Activated CD4-positive, alpha-beta T cell treated with anti-CD3 and anti-CD28 coated beads, Interleukin-2, Interleukin-6, amounts not matched to agents 100 ng/mL and 50 ng/mL, durations not matched to agents 16 hours and 8 hours (primary cell): ENCODE measurements at places on chromosomes 12 and 14.

DNA sequence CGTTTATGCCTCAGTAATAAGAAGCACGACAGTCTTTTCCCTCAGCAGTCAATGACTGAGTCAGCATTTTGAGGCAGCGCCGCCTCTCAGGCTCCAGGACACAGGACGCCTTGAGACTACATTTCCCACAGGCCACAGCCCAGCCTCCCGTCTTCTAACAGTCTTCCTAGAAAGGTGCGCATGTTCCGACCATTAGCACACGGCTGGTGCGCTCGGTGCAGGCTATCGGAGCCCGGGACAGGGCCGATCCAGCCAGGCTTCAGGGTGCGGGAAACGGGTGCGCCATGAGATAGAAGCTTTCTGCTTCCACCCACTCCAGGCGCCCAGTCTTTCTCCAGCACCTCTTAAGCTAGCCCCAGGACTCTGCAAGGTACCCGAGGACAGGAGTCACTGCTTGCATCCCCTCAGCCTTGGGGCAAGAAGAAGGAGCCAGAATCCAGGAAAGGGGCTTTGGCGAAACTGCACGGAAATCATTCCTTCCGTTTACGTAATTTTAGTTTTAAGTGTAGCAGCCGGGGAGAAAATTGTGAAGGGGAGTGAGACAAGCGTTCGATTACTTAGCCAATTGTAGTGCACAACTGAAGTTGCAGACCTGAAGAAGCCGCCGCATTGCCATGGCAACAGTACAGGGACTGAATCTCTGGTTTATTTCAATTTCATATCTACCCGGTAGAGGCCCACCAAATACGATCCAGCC is 54.0 kb downstream of the ZNF641 start:
- DNase-seq: peak; percentile 59

- no peak for DNase-seq
These were observed 56.7 kb downstream of the BCL11B start for GRCh38 chr14:99215277-99215676.

GRCh38 chr12:109810954-109811623 is 22.1 kb downstream of the TRPV4 start:
- no peak for DNase-seq

DNA sequence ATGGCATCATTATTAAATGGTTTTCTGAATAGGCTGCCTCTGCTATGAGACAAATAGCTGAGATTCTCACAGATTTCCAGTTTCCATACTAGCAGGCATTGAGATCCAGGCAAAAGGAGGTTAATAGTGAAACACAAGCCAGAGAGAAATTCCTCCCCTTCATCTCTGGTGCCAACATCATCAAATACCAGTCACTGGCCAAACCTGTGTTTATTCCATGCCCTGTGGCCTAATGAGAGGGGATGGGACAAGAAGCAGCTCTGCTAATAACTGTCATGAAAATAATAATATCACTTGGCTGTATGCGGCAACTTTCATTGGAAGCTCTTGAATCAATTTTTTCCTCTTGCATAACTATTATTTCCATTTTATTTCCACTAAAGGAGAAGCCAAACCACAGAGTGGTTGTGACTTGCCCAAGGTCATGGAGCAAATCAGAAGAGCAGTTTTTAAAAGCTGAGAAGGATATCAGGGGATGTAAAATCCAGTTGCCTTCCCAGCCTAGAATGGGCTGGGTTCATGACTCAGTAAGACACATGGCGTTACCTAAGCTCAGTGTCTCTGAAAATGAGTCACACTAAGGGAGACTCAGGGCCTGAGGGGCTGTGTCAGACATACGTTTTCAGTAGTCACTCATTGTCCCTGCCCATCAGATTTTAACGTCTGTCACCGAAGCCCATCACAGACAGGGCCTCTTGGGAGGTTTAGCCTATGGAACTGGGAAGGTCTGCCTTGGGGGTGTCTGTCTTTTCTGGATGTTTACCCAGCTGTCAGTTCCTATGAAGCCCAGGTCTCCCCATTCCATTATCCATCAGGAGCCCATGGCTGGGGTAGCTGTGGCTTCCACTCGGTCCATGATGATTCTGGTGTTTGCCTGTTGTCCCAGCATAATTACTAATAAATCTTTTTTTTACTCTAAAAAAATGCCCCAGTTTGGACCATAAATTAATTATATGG is 208.8 kb upstream of the EEA1 start:
- DNase-seq: peak; percentile 22

- DNase-seq: no peak
These were observed 1.1 kb upstream of the HDAC7 start for GRCh38 chr12:47820631-47821345.

DNA sequence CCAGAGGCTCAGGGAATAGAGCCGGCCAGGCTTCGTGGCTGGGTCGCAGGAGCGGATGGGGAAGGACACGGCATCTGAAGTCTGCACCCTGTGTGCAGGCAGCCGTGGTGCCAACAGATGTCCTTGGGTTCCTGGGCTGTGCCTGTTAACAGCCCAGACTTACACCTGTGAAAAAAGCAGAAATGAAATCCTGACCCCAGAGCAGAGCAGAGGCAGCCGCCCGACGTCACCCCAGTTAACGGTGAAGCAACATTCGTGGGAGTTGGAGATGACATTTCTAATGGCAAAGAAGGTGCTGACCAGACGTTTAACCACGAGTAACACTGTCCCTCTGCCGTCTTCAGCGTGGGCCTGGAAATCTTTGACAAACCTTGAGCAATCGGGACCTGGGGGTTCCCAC is 200.3 kb upstream of the DIO3 start:
- no peak for DNase-seq
